ENCODE measurements at places on chromosomes 6 and 20.

GRCh38 chr20:49867453-49868215, 47.7 kb downstream of the SPATA2 start:
- no peak for DNase-seq

- DNase-seq, result no peak
Measured at GRCh38 chr6:162712694-162713093, 14.9 kb downstream of the PRKN start.

DNA sequence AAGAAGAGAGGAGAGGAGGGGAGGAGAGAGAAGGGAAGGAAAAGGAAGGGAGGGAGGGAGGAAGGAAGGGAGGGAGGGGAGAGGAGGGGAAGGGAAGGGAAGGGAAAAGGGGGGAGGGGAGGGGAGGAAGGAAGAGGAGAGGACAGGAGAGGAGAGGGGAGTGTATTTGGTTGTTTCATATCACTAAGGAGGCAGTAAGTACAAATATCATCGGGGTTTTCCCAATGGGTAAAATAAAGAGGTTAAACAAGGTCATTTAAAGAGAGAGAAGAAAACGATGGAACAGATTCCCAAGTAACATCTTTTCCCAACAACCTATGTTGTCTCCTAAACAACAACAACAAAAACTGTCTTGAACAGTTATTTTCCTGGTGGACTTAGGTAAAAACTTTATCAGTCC, 43.6 kb downstream of the MBOAT1 start:
- no peak for DNase-seq

GRCh38 chr20:61803416-61803914, 262.2 kb downstream of the TAF4 start:
- DNase-seq, result no peak

- no peak for DNase-seq
Measured at GRCh38 chr6:129860908-129861665, at the start of gene TMEM244. TSS of gene TMEM244 (minus strand) at chr6:129861315. CDS start at chr6:129861188, 127 bp downstream.

DNA sequence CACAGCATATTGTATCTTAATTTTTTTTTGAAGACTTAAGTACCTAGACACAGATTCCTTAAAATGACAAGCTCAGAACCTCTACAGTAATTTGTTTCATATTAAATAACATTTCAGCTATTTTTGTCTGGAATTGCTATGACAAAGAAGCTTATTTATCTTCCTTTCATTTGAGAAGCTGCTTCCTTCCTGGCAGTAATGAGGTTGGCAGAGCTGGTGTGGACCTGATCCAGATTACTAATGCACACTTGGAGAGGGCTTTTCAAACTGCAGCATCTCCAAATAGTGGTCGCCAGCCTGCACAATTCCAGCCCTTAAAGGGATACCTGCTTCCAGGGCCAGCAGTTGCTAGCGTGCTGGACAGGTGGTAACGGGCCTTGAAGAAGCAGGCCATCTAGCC, 12.1 kb downstream of the PTCHD4 start:
- DNase-seq, result no peak

DNA sequence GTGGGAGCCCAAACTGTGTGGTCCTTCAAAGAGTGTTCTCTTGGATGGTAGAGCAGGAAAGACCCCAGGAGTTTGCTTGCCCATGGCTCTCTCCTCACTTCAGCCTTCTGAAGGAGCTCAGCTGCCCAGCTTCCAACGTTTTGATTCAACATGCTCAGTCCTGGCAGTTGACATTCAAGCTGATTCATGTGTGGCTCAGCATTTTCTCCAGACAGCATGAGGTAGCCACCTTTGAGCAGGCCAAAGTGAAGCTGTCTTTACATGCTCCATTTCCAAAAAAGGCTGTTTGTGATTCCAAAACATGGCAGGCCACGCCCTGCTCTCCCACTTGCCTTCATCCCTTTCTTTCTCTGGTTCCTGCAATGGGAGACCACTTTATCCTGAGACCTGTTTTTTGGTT, 280.2 kb downstream of the TBC1D7 start:
- DNase-seq, result no peak

- DNase-seq, result no peak
Measured at GRCh38 chr6:19824058-19824807, 12.9 kb upstream of the ID4 start.

DNA sequence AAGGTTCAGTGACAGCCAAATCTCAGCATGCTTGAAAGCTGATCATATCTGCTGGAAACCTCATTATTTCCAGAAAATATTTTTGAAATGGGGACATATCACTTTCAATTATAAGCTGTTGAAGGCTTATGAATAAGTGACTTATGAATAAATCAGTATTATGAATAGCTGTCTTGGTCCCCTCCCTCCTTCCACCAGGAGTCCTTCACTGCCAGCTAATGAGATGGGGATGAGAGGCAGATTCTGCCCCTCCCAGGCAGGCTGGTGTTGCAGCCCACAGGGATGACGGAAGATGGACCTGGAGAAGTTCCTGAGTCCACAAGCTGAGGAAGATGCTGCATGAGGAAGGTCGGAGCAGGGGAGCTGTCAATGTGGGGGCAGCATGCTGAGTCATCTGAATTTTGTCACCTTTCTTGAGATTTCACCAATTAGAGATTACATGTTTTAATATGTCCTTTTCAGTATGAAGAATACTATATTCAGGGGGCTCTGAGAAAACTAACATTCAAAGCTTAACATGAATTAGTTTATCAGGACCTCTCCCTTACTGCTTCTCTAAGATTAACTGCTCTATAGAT, 112.2 kb downstream of the DTNBP1 start:
- DNase-seq, result no peak

DNA sequence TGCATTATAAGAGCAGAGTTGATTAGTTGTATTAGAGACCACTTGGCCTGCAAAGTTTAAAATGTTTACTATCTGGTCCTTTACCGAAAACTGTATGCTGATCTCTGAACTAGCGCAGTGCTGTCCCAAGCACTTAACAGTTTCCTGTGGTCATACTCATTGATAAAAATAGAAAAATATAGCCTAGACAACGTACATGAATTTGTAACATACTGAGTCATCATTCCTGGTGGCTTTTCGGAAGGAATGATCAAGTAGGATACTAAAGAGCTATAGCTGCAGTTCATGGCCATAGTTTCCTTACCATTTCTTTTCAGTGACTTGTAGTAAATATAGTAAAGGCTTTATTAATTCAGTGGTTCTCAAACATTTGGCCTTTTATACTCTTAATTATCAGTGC, 18.4 kb downstream of the TTK start:
- no peak for DNase-seq

- DNase-seq, result no peak
Measured at GRCh38 chr20:19761326-19761725, 3.3 kb downstream of the RIN2 start.

GRCh38 chr6:122268394-122268793, 131.1 kb upstream of the HSF2 start:
- DNase-seq, result no peak

GRCh38 chr20:24764794-24765202, 184.3 kb upstream of the CST7 start:
- DNase-seq, result no peak

DNA sequence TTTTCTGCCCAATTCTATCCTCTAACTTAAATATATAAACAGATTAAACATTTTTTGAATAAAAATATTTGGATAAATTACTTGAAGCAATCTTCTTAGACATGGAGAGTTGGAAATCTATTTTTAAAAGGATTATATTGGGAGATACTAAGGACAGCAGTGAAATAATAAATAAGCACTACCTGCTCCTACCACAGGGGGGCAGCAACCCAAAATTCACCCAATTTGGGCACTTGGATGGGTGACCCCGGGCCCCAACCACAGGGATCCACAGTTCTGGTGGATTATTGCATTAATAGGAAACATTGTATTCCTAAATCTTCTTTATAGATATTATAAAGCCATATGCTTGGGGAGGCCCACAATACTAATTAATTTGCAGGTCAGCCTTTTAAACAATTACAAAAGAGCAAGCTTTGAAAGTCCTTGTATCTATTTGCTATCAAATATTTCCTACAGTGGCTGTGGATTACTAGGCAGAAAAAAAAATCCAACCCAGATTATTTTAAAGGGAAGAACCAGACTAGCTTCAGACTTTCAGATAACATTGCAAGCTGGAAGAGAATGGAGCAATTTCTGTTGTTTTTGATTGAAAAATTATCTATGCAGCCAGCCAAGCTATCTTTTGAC, 66.4 kb upstream of the PDE10A start:
- DNase-seq, result no peak

GRCh38 chr6:83108378-83108777, 40.9 kb downstream of the DOP1A start:
- no peak for DNase-seq

All from cortex of kidney (tissue), 1 donor.